Stimulated activated CD8-positive, alpha-beta memory T cell treated with anti-CD3 and anti-CD28 coated beads, Interleukin-12 subunit alpha, Interleukin-12 subunit beta, amount 100 ng/mL, for 1 hour (primary cell): ENCODE measurements at places on chromosomes 3 and 15.
A peak's percentile ranks its signal among the peaks of the same experiment; 100 is the strongest.

GRCh38 chr3:108053067-108053466, 37.8 kb downstream of the CD47 start:
- no peak for DNase-seq

GRCh38 chr3:136074546-136075170, 109.1 kb downstream of the PPP2R3A start:
- no peak for DNase-seq

DNA sequence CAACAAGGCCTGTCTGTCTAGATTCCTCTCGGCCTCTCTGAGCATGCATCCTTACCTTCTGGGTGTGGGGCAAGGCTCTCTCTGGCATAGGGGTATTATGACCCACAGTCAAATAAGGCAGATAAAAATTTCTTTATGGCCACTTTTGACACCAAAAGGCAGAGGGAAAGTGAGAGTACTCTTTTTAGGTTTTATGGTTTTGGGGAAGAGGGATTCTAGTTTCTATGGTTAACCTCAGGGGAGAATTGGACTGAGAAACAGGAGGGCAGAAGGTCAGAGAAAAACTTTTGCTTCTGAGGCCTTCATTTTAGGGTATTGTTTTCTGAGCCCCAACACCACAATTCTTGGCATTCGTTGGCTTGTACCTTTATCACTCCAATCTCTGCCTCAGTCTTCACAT, 70.0 kb upstream of the CCDC54 start:
- no peak for DNase-seq

DNA sequence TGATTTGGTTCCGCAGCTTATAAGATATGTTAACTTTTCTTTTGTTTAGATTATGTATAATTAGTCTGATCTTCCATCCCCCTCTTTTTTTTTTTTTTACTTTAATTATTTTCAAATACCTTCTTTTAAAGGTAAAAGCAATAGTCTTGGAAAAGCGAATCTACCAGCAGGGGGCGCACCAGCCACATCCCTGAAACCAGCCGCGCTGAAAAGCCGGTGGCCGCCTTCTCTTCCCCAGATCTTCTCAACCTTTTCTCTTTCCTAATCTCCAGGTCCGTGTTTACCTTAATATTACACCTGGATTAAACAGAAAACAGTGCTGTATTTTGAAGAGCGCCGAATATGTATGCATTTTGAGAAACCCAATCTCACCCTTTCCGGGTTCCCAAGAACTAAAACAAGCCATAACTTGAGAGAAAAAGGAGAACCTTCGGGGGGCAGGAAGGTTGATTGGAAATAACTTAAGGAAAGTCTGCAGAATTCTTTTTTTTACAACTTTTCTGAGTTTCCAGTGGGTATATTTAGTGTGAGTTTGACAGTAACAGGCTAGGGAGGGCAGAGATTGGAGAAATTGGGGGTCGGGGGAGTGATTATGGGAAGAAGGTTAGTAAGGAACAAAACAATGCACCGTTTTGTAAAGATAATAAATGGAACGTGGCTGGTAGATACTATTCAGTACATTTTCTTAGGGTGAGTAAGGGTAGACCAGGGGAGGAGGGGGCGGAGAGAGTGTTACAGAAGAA, 2.0 kb upstream of the SOX2 start:
- peak; percentile 39 for DNase-seq

GRCh38 chr15:99511866-99512661, 53.7 kb upstream of the MEF2A start:
- DNase-seq = no peak

- DNase-seq = no peak
Observed at GRCh38 chr3:5294356-5294755, 106.8 kb downstream of the EDEM1 start.

DNA sequence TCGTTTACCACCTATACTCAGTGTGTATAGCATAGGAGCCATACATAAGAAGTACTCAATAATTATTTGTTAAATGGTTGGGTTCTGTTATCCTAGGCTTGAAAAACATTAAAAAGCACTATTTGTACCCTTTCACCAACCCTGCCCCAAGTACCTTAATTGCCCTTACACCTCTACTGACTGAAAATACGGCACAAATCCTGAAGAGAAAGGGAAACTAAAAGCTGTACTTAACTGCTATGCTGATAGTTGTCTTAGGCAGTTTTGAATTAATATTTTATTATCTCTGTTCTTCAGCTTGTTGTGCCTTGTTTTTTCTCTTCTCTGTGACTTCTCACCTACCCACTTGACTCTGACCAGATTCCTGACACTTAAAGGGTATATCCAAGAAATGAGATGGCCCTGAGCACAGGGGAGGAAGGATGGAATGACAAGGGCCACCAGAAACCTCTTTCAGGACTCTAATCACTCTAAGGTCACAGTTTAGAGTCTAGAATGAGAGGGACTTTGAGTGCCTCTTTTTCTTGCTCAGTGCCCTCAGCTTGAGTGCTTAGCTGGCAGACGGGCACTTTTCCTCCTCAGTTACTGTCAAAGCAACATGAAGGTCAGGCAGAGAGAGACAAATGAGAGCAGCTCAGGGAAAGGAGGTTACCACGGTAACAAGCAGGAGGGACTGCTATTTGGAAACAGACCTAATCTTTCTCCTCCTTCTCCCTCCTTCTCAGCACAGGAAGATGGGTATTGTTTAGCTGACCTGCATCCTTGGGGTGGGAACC, 136.5 kb downstream of the ZNF609 start:
- DNase-seq = no peak

DNA sequence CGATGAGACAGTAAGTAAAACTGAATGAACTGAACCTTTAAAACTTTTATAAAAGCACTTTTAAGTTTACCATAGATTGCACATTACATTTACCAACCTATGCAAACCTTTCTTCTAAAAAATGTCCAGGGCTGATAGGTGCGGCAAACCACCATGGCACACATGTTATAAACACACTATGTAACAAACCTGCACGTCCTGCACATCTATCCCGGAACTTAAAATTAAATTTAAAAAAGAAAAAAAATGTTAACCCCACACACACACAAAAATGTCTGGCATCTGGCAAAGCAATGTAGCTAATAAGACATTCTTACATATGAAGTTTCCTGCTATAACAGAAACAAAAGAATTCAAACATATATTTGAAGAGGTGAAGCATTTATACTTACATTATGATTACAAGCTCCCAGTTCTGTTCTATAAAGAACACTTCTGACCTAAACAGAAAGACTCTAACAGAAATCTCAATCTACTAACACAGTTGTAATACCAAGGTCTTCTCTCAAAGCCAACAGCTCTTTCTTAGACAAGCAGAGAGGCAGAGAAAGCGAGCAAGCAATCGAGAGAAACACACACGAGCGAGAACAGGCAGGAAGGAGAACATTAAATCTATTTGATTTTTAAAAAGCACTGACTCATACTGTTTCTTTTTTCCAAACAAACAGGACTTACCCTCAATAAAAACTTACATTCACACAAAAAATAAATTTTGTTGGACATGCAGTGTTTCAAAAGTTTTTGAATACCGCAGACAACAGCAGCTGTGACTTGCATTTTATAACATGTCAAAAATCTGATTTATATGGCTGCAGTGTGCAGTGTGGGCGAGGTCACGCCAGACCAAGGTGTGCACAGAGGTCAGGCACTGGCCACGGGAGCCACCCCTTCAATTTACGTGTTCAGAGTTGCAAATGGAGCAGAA, at the start of gene NRG4:
Gene NRG4 (minus strand): TSS at position 798 of the 925 bp plus-strand sequence. CDS start 1,194 bp downstream, outside the sequence.
- DNase-seq = no peak

DNA sequence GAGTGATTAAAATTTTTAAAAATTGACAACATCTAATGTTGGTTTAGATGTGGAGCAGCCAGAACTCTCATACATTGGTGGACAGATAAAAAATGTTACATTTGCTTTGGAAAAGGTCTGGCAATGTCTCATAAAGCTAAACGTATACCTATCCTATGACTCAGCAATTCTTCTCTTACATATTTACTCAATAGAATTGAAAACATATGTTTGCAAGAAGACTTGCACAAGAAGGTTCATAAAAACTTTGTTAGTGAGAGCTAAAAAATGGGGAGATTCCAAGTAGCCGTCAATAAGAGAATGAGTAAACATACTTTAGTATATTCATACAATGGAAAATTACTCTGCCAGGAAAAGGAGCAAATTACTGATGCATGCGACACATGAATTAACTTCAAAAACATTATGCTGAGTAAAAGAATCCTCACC, 30.0 kb downstream of the MASP1 start:
- DNase-seq = no peak

- DNase-seq = no peak
Observed at GRCh38 chr3:80190051-80190450, 422.3 kb upstream of the ROBO1 start.

- DNase-seq = no peak
Observed at GRCh38 chr3:172286548-172287148, 161.6 kb downstream of the GHSR start.

- DNase-seq = no peak
Observed at GRCh38 chr15:84962955-84963354, 18.7 kb upstream of the PDE8A start.

- DNase-seq = no peak
Observed at GRCh38 chr3:45402138-45402537, 13.8 kb downstream of the LARS2 start.
